ENCODE measurements at places on chromosomes 6 and 20.

GRCh38 chr20:45823949-45824835 is 2.9 kb downstream of the TNNC2 start:
- peak; percentile 62 for DNase-seq

DNA sequence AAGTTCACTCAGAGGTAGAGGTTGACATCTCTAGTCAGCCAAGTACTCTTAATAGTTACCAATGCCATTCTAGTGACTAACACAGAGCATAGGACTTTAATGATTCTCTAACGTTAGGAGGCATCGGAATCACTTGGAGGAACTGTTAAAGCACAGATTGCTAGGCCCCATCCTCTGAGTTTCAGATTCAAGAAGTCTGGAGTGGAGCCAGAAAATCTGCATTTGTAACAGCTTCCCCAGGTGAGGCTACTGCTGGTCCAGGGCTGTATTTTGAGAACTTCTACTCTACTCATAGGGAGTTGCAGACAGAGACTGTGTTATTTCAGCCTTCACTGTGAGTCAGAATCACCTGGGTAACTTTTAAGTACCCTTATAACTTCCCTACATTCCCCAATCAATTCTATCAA is 5.7 kb downstream of the LMBRD1 start:
- no peak for DNase-seq

DNA sequence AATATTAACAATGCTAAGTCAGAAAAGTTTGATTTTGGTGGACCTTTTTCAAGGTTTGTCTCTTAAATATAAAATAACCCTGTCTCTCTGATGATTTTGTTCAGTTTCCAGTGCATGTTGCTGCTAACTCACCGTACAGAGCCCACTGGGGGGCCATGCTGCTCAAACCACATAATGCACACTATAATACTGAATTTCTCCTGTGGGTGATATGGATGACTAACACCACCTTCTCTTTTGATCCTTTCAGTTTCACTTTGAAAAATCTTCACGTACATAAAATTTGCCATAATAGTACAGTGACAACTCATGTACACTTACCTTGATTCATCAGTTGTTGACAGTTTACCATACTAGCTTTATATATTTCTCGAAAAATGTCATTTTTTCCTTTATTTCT is 506.6 kb upstream of the MAN1A1 start:
- DNase-seq = no peak

DNA sequence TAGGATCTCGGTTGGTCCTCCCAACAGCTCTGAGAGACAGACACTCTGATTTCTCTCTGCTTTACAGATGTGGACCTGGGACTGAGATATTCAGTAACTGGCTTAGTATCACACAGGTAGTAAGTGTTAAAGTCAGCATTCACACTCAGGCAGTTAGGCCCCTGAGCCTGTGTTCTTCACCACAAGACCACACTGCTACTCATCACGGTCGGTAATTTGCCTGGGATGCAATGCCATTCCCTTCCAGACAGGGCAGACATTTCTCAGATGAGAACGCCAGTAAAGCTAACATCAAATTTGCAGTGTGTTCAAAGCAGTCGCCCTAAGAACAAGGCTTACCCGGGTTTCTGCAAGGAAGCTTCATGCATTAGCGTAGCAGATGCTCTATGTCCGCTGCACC is 39.8 kb upstream of the HIVEP1 start:
- DNase-seq = no peak

DNA sequence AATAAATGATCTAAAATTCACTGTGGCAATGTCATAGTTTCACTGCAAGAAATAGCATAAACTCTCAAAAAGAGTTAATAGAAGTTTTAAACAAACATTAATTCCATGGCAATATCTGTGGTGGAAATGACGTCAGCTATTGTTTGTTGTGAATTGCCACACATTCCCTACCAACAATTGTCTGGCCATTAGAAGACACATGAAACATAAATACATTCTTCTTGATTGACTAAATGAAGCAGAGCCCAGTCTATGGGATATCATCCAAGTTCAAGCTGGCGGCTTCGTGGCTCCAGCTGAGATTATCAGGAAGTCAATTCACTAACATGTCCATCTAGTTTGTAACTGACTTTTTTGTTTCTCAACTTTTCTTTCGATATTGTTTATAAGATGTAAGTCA is 369.0 kb downstream of the ARHGAP18 start:
- no peak for DNase-seq

DNA sequence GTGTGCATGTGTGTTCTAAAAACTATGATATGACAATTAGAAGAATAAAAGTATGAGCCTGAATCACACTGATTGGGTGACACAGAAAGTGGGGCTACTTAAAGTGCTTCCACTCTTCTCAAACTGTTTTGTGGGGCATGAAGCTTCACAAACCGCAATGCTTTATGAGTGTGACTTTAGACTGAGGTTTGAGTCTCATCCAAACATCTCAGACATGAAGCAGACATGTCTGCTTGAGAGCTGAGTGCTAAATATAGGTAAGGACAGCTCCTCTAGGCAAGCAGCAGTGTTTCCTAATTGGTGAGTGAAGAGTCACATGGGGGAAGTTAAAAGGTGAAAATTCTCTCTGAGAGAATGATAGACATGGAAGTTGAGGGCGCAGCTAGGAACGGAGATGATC is 726.9 kb upstream of the CITED2 start:
- DNase-seq = no peak

- DNase-seq = no peak
Measured at GRCh38 chr6:89022798-89023197, 57.8 kb upstream of the PNRC1 start.

GRCh38 chr6:85552652-85553051 is 41.0 kb downstream of the SNX14 start:
- no peak for DNase-seq

DNA sequence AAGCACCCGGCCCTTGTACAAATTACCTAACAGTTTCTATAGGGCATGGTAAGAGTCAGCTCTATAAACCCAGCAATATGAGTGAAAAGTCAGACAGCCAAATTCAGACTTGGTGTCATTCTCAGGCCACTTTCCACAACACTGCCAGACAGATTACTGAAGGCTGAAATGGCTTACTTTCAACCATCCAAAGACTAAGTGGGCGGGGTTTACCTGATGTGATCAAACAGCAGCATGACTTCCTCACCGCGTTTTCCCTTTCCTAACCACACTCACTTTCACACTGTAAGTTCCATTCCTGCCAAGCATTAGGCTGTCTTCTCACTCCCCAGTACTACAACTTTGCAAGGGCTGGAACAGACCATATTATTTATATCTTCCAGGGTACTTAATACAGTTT is 85.9 kb downstream of the SMLR1 start:
- peak; percentile 9 for DNase-seq

- DNase-seq = no peak
Measured at GRCh38 chr6:220312-220711, 72.0 kb upstream of the DUSP22 start.

DNA sequence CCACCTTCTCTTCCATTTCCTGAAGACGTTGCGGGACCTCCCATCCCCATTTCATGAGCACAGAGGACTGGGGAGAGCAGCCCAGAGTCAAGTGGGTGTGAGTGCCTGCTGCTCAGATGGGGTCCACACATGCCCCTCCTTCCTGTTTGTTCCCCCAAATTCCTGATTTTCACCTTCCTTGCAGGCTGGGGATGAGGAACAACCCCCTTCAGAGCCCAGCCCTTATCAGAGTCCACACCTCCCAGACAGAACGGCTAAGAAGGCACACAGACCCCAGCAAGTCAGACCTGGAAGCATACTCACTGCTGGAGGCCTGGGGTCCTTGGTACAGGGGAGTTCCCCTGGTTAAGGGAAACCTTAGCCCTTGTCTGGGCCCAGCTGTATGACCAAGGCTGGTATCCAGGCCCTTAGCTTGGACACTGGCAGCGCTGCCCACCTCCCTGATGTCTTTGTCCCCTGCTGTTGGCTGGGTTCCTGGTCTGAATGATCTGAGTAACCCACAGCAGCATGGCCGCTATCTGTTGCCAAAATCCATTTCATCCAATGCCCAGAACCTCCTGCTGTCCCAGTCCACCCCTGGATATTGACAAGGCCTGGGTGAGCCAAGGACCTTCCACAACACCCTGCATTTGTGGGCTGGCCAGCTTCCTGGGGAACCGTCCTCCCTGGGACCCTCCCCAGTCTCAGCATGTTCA is 230.9 kb downstream of the SYNDIG1 start:
- no peak for DNase-seq

DNA sequence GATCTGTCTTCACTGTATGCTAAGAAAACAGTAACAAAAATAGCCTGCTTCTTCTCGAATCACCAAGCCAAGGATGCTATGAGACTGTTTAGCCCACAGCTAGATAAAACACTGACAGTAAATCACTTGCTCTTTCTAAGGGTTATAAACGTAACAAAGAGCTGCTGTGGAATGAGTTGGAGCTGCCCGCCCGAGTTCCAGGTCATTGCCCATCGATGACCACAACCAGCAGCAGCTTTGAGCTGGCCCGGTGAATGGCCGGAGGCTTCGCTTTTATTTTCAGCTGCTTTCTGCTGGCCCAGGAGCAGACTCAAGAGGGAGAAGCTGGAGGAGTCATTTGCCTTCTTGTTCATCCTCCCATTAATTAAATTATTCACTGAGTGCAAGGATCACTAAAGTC is 82.2 kb upstream of the CDH4 start:
- DNase-seq = no peak

DNA sequence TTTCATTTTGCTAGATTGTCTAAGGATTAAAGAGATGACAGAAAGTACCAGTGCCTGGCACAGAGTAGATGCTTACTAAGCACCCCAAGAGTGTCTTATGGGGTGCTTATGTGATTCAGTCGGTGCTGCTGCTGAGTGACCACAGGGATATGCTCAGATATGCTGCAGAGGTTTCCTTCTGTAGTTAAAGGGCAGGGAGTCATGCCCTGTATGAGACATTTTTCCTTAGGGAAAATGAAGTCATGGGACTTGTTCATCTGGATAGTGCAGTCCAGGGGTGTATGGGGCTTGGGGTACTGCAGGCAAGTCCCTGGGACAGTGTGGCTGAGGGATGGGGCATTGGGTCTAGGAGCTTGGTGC is 25.1 kb downstream of the TOX2 start:
- DNase-seq = no peak

DNA sequence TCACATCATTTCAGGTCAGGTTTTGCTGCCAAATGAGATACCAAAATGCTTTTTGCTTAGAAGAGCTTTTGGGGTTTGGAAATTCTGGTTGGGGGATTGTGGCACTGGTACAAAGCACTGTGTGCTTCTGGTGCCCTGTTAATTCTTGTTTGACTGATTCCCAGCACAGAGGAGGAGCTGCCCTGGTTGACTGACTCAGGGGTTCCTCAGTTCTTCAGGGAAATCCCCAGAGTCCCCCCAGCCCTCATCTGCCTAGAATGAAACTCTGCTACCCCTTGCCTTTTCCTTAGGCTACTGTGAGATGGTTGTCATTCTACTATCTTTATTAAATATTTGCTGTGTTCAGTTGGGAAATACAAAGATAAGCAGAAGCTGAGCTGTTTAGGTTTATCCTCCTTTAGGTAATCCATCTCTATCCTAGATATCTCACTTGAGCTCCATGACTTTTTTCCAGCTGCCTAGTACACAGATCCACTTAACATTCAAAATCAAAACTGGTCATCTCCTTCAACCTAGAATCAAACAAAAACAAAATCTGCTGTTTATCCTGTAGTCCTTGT is 24.9 kb upstream of the TSPYL1 start:
- DNase-seq = no peak

DNA sequence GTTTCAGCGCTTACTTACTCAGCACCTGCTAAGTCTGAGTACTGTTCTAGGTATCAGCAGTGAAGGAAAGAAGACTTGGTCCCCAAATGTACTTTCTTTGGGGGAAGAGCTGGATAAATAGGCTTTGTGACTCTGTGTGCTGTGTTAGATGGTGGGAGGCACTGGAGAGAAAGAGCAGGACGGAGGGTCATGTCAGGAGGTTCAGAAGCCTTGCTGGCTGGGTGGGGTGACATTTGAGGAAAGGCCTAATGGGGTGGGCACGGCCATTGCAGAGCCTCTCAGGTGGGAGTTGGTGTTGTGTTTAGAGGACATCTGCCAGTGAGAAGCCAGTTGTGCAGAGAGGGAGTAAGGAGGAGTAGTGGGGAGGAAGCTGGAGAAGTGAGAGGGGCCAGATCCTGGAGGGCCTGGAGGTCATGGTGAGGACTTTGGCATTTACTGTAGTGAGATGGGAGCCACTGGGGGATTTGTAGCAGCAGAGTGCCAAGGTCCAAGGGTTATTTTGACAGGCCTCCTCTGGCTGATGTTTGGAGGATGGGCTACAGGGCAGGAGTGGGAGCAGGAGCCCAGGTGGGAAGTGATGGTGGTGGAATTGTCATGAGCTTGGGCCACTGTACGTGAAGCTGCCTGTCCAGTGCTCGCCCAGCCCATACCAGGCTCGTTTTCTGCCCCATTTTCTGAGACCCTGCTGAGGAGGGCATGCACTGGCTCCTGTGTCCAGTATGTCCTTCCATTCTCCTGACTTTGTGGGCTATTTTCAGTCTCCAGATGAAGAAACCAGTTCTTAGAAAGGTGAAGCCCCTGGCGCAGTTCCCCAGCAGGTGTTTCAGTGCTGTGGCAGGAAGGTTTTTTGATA is 886 bp downstream of the SDCBP2 start:
- no peak for DNase-seq

DNA sequence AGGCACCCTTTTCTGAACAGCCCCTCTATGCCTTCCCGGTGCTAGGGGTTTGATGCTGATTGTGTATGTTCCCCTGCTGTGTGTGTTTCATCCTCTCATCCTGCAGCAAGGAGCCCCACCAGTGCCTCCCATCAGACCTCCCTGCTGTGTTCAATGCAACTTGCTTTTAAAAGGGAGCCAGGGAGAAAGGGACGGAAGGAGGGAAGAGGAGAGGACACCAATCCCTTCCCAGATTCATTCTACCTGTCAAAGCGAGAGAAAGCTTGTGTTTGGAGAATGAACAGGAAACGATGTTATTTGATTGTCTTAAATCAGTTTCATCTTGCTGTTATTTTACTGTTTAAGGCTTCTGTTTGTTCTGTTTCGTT is 259.2 kb downstream of the ADGB start:
- DNase-seq = peak; percentile 1

DNA sequence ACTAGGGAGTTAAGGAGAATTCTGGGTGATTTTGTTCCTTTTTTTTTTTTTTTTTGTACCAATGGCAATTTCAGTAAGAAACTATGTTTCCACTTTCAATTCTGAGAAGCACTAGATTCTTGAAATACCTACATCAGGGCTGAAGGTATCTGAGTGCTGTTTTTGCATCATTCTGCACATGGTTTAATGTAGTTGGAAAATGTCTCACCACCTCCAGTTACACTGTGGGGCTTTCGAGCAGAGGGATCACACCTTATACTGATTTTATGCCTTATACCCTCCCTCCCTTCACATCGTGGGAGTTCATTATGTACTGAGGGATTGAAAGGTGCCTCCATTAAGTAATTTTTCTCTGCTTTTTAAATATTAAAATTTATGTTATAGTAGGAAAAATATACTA is 144.8 kb downstream of the KLHL32 start:
- DNase-seq = no peak

DNA sequence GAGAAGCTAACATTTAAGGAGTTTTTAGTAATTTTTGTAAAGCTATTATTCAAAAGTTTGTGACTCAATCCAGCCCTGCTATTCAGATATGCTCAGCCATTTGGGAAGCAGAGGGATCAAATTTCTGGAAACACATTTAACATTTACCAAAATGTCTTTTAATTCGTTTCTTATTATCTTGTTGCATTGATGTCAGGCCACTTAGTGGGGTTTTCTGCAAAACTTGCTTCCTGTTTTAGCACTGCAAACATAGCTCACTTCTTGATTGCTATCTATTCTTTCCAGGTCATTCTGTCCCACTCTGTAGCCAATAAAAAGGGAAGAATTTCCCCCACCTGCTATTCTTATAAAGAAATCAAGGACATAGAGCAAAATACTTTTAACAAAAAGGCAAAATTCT is 176.9 kb upstream of the SUPT3H start:
- no peak for DNase-seq
